ENCODE measurements at places on chromosomes 3 and 15.

- no peak overlapping the region for H3K27ac ChIP-seq
- H3K4me1 ChIP-seq: no peaks in the 10 kb centered on the region
- no peaks in the 10 kb centered on the region for H3K36me3 ChIP-seq
- DNase-seq: no peak
Observed at GRCh38 chr3:30418443-30418842, 188.0 kb upstream of the TGFBR2 start.

DNA sequence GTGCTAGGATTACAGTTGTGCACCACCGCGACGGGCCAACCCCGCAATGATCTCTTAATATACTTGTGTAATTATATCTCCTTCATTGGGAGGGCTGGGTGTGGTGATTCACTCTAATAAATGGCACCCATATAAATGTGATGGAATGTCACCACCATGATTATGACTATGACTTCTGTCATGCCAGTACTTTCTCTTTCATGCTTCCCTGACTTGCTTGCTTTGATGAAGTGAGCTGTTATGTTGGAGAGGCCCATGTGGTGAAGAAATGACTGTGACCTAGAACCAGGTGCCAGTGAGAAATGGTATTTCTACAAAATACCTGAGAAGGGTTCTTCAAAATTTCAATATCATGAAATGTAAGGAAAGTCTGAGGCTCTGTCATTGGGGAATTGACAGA is 24.4 kb upstream of the TP63 start:
- no peak overlapping the region for H3K4me3 ChIP-seq
- H3K27me3 ChIP-seq: no peaks in the 10 kb centered on the region
- no peak overlapping the region for H3K27ac ChIP-seq
- DNase-seq: no peak
- no peaks in the 10 kb centered on the region for H3K4me1 ChIP-seq
- no peaks in the 10 kb centered on the region for H3K36me3 ChIP-seq

- no peaks in the 10 kb centered on the region for H3K27me3 ChIP-seq
- H3K4me3 ChIP-seq: no peak overlapping the region
- no peaks in the 10 kb centered on the region for H3K4me1 ChIP-seq
- no peak overlapping the region for H3K27ac ChIP-seq
- H3K36me3 ChIP-seq: no peaks in the 10 kb centered on the region
- no peak for DNase-seq
Observed at GRCh38 chr3:152047465-152047864, 174.0 kb downstream of the SUCNR1 start.

DNA sequence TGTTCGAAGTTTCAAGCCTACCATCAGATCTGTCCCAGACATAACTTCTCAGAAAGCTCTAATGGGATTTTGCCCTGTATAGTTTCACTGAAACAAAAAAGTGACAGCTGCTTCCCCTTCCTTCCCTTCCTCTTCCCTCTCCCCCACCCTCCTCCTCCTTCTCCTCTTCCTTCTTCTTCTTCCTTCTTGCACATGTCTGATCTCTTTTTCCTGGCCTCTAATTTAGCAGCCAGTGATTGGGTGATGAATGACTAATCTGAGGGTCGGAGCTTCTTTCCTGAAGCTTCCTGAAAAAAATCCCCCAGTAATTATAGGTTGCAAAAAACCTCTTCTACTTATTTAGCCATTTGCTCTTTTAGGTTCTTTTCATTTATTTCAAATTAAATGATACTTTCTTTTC is 168.7 kb downstream of the POTEB3 start:
- H3K4me1 ChIP-seq: no peaks in the 10 kb centered on the region
- H3K27ac ChIP-seq: no peak overlapping the region
- H3K4me3 ChIP-seq: no peak overlapping the region
- H3K27me3 ChIP-seq: peaks cover 30% of the 10 kb centered on the region
- DNase-seq: no peak
- H3K36me3 ChIP-seq: no peaks in the 10 kb centered on the region

DNA sequence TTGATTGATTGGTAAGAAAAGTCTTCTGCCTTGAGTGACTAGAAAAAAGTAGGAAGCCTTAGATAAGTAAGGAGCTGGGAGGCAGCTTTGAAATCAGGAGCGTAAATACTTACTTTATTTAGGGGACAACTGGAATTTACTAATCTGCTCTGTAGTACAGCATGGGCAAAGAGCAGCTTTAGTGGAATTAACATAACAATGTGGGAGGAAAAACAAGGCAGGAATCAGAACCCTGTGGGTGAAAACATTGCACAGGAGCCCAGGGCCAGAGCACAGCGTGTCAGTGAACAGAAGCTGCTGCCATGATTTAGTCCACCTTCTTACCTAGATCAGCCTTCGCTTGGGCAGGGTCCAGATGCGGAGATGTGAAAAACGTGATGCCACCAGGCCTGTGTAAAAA is 14.6 kb downstream of the FMN1 start:
- no peak overlapping the region for H3K4me3 ChIP-seq
- no peaks in the 10 kb centered on the region for H3K27me3 ChIP-seq
- no peaks in the 10 kb centered on the region for H3K4me1 ChIP-seq
- DNase-seq: no peak
- H3K27ac ChIP-seq: no peak overlapping the region

- no peaks in the 10 kb centered on the region for H3K36me3 ChIP-seq
- peaks cover 31% of the 10 kb centered on the region for H3K27me3 ChIP-seq
- H3K4me1 ChIP-seq: peaks cover 11% of the 10 kb centered on the region
- no peak overlapping the region for H3K27ac ChIP-seq
- DNase-seq: no peak
- H3K4me3 ChIP-seq: no peak overlapping the region
Observed at GRCh38 chr15:89649716-89650115, 5.6 kb downstream of the KIF7 start.

GRCh38 chr3:74033381-74033780 is 408.6 kb upstream of the PDZRN3 start:
- DNase-seq: no peak
- no peaks in the 10 kb centered on the region for H3K27me3 ChIP-seq
- H3K4me1 ChIP-seq: no peaks in the 10 kb centered on the region
- H3K36me3 ChIP-seq: no peaks in the 10 kb centered on the region
- no peak overlapping the region for H3K27ac ChIP-seq
- no peak overlapping the region for H3K4me3 ChIP-seq

- no peaks in the 10 kb centered on the region for H3K36me3 ChIP-seq
- H3K27ac ChIP-seq: peak overlapping the region; percentile 57
- peaks cover 11% of the 10 kb centered on the region for H3K27me3 ChIP-seq
Observed at GRCh38 chr3:126419886-126420786, 25.4 kb downstream of the CFAP100 start.

- DNase-seq: no peak
- no peaks in the 10 kb centered on the region for H3K27me3 ChIP-seq
- H3K4me3 ChIP-seq: no peak overlapping the region
- peaks cover 5% of the 10 kb centered on the region for H3K4me1 ChIP-seq
- H3K36me3 ChIP-seq: peaks cover 3% of the 10 kb centered on the region
Observed at GRCh38 chr3:188745031-188745430, 426.7 kb upstream of the TPRG1 start.

DNA sequence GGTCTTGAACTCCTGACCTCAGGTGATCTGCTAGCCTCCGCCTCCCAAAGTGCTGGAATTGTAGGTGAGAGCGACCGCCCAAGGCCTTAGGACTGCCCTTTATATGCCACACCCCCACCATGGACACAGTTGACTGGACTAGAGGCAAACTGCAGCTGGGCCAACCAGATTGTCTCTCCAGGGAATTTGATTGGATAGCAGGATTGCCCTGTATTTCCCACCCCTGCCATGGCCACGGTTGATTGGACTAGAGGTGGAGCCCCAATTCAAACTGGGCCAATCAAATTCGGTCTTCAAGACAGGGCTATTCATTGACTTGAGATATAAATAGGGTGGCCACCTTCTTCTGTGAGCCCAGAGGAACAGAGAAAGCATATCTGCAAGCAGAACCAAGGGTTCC is 6.9 kb upstream of the CLPX start:
- no peak overlapping the region for H3K27ac ChIP-seq
- H3K36me3 ChIP-seq: no peaks in the 10 kb centered on the region
- H3K4me1 ChIP-seq: no peaks in the 10 kb centered on the region
- no peak overlapping the region for H3K4me3 ChIP-seq
- no peaks in the 10 kb centered on the region for H3K27me3 ChIP-seq

DNA sequence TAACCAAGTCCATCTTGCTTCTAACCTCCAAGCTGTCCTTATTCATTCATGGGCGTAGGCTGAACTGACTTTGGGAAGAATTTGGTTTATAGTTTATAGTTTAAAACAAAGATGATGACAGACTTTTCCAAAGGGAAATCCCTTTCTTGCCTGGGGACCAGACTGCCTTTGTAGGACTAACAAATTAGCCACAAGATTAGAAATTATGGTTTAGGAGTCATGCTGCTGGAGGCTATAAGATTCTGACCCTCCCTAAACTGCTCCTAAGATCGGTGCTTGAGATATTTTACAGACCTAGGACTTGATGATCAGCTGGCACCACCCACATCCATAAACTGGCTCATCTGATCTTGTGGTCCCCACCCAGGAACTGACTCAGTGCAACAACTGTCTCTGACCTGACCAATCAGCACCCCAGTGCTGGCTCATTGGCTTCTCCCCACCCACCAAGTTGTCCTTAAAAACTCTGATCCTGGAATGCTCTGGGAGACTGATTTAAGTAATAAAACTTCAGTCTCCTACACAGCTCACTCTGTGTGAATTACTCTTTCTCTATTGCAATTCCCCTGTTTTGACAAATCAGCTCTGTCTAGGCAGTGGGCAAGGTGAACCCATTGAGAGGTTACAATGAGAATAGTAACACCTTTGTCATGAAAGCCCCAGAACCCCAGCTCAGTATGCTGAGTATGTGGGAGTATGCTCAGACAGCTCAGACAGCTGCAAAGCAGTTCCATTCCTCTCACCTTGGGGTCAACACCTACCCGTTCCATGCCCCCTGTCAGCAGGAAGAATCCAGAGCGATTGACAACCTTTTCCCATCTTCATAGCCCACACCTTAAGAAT is 51.6 kb upstream of the C15orf39 start:
- no peak overlapping the region for H3K27ac ChIP-seq
- no peaks in the 10 kb centered on the region for H3K27me3 ChIP-seq
- no peaks in the 10 kb centered on the region for H3K36me3 ChIP-seq
- H3K4me3 ChIP-seq: no peak overlapping the region

- DNase-seq: no peak
- no peaks in the 10 kb centered on the region for H3K4me1 ChIP-seq
Observed at GRCh38 chr15:56341201-56341600, 24.0 kb upstream of the TEX9 start.

GRCh38 chr15:38187630-38188313 is 64.9 kb upstream of the SPRED1 start:
- DNase-seq: no peak
- no peak overlapping the region for H3K27ac ChIP-seq
- H3K27me3 ChIP-seq: peaks cover 53% of the 10 kb centered on the region
- H3K36me3 ChIP-seq: peaks cover 2% of the 10 kb centered on the region
- H3K4me3 ChIP-seq: no peak overlapping the region

- H3K27ac ChIP-seq: peak overlapping the region; percentile 71
- no peak overlapping the region for H3K4me3 ChIP-seq
- peaks cover 59% of the 10 kb centered on the region for H3K4me1 ChIP-seq
- H3K27me3 ChIP-seq: no peaks in the 10 kb centered on the region
- no peak for DNase-seq
Observed at GRCh38 chr3:36900474-36901443, 44.1 kb downstream of the TRANK1 start.

DNA sequence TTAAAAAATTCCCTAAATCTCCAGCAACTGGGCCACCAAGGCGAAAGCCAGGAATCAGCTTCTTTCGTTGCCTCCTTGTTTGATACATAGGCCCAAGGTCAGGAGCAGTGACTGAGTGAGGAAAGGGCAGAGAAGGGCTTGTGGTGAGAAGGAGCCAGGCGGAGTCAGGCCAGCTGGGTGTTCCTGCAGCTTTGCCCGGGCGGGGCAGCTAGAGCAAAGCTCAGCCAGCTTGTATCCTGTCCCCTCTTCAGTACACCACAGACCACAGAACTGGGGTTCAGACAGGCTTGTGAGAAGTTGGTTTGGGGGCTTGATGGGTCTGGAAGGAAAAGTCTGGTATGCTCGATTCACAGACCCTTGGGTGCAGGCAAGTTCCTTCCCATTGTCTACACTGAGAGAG is 52.6 kb downstream of the CCK start:
- peaks cover 9% of the 10 kb centered on the region for H3K36me3 ChIP-seq
- H3K4me3 ChIP-seq: peak overlapping the region; percentile 18
- peak overlapping the region; percentile 77 for H3K27ac ChIP-seq
- H3K27me3 ChIP-seq: no peaks in the 10 kb centered on the region

GRCh38 chr15:80991421-80991820 is 1.8 kb upstream of the MESD start:
- peaks cover 11% of the 10 kb centered on the region for H3K36me3 ChIP-seq
- H3K4me1 ChIP-seq: peaks cover 34% of the 10 kb centered on the region

DNA sequence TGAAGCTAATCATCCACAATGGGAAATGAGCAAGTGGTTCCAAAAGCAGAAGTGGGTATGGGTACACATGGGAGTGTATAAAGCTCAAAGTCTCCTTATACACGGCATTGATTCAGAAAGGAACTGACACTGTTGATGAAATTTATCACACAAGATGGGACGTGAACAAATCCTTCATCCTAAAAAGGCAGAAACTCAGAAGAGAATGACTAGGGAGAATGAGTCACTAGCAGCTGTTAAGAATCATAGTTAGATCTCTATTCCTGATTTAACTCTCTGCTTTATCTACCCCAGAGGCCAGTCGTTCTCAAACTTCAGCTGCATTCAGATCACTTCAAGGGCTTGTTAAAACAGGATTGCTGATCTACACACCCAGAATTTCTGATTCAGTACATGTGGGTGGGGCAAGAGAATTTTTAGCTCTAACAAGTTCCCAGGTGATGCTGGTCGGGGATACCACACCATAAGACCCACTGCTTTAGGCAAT is 97.7 kb upstream of the PHLDB2 start:
- H3K27me3 ChIP-seq: no peaks in the 10 kb centered on the region
- DNase-seq: no peak
- H3K4me3 ChIP-seq: no peak overlapping the region
- H3K36me3 ChIP-seq: no peaks in the 10 kb centered on the region
- no peak overlapping the region for H3K27ac ChIP-seq
- H3K4me1 ChIP-seq: no peaks in the 10 kb centered on the region

DNA sequence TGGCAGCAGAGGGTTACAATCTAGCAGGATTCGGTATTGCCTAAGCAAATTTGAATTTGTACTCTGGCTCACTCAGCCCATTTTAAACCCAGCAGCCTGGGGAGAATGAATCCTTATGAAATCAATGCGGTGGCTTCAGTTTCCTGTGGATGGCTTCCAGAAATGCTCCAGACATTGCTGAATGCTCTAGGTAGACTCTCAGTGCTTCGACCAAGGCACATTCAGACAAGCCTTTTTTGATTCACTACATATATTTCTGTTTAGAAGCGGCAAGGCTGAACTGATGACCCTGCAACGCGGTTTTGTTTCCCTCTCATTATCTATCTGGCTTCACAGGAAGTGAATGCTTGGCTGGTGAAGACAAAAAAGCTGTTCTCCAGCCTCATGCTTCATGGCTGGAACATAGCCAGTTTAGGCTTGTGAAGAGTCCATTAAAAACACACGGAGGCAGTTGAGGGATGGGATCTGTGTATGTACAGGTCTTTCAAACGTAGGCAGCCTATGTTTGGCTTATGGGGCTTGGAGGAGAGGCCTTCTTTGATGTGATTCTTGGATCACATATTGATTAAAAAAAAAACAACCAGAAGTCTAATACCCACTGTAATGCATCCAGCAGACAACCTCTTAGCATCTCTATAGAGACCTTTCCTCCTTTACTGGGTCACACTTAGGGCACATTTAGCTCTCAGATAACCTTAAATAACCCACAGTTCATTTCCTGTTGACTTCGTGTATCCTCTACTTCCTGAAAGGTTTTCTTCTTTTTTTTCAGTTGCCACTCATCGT is 400.2 kb upstream of the TBL1XR1 start:
- no peaks in the 10 kb centered on the region for H3K27me3 ChIP-seq
- peaks cover 4% of the 10 kb centered on the region for H3K36me3 ChIP-seq
- DNase-seq: no peak
- peak overlapping the region; percentile 66 for H3K4me3 ChIP-seq

GRCh38 chr3:35597490-35597889 is 41.8 kb upstream of the ARPP21 start:
- no peaks in the 10 kb centered on the region for H3K4me1 ChIP-seq
- no peak overlapping the region for H3K27ac ChIP-seq
- no peak for DNase-seq
- H3K27me3 ChIP-seq: no peaks in the 10 kb centered on the region
- H3K4me3 ChIP-seq: no peak overlapping the region

Data from central memory CD8-positive, alpha-beta T cell (primary cell).